ENCODE measurements at places on chromosomes 1 and 21. TPM values are rescaled to one million over a fixed set of nuclear protein-coding genes. Genes with fewer than 3 reads are reported as not detected.

The EPRS1 gene
- total RNA-seq = 203 TPM

The OR4F16 gene
- total RNA-seq = 0.29 TPM

The CD53 gene
- 0.29 TPM for total RNA-seq

The VCAM1 gene
- total RNA-seq = 511 TPM

The KRTAP10-11 gene
- total RNA-seq = not detected

The FAM72A gene
- 2.2 TPM for total RNA-seq

The KCNJ15 gene
- 10.1 TPM for total RNA-seq

The C1QTNF12 gene
- 0.36 TPM for total RNA-seq

The PODN gene
- 43.3 TPM for total RNA-seq

The GPR153 gene
- 2.9 TPM for total RNA-seq

The APP gene
- 373 TPM for total RNA-seq

The ANGPTL3 gene
- total RNA-seq = under 0.01 TPM

The CRABP2 gene
- total RNA-seq = 9.1 TPM

The GPR37L1 gene
- total RNA-seq = not detected

The GPR52 gene
- total RNA-seq = 1.4 TPM

The FAAP20 gene
- total RNA-seq = 18.6 TPM

The RPTN gene
- total RNA-seq = 0.36 TPM

The LDLRAD1 gene
- total RNA-seq = not detected

All from osteoblast (primary cell).